ENCODE measurements at places on chromosomes 12 and 14.

DNA sequence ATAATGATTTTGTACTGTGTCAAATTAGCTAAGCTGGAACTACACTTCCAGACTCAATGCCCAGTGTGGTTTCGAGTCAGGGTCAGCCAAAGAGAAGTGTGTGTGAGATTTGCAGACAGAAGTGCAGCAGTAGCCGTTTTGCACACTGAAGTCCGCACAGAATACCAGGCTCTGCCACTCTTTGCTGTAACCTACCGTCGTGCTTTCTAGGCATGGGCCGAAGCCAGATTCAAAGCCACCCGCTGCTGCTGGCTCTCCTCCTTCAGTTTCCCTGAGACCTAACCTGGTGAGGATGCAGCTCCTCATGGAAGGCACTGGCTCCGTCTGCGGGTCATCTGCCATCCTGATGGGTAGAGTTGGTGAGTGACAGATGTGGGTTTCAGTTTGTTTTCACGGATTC, 48.8 kb downstream of the LRTM2 start:
- no peak for DNase-seq

- no peak for DNase-seq
These were observed 61.9 kb downstream of the TMEM30B start for GRCh38 chr14:61219256-61219655.

DNA sequence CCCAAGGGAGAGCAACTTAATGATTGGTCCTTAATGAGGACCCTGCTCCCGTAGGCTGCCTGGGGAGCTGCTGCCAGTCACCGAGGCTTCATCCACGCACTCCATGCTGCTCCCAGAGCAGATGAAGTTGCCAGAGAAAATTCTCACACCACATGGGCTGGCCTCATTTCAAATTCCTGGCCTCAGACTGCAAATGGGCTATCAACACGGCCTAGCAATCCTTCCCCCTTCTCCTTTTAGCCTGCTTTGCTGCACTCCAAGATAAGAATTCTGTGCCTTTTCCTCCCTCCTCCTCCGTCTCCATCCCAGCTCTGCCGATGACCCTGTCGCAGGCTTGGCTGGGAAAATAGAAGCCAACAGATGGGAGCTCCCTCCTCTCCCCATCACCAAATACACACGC, 10.8 kb upstream of the DGLUCY start:
- DNase-seq = no peak

- DNase-seq = no peak
These were observed 250.1 kb upstream of the PWP1 start for GRCh38 chr12:107435520-107435919.

DNA sequence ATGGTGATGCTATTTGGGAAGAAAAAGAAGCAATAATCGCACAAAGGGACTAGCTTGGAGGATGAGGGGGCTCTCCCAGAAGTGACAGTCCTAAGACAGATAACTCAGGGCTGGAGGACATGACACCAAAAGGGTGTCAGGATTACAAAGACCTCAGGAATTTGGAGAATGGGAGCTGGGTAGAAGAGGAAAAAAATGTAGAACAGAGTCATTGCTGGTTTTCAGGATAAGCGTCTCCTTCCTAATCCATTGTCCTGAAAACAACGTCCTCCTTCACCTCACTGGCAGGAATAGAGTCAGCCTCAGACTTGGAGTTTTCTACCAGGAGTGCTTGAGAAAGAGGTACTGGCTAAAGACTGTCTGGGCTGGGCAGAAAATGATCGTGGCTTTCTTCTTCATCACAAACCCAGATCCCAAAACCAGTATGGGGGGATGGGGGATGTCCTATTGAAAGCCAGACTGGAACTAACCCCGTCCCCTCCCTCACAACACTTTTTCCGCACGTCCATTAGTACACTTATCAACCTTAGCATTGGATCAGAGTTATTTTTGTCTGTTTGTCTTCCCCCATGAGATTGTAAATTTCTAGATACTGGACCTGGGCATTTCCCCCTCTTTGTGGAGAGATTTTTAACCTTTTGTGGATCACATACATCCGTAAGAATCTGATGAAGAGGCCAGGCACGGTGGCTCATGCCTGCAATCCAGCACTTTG, 14.3 kb downstream of the B4GALNT3 start:
- no peak for DNase-seq

GRCh38 chr12:12511021-12511783, 51.5 kb downstream of the DUSP16 start:
- DNase-seq = no peak

GRCh38 chr14:104587641-104588040, 8.1 kb downstream of the C14orf180 start:
- DNase-seq = no peak

DNA sequence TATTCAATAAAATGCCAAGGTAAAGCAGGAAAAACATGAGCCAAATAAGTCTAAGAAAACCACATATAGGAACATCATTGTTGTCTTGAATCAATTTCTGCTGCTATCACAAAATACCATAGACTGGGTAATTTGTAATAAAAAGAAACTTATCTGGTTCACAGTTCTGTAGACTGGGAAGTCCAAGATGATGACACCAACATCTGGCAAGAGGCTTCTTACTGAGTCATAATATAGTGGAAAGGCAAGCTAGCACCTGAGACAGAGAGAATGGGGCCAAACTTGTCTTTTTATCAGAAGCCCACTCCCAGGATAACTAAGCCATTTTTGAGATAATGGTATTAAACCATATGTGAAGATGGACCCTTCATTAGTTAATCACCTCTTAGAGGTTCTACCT, 975.9 kb downstream of the FLRT2 start:
- no peak for DNase-seq

DNA sequence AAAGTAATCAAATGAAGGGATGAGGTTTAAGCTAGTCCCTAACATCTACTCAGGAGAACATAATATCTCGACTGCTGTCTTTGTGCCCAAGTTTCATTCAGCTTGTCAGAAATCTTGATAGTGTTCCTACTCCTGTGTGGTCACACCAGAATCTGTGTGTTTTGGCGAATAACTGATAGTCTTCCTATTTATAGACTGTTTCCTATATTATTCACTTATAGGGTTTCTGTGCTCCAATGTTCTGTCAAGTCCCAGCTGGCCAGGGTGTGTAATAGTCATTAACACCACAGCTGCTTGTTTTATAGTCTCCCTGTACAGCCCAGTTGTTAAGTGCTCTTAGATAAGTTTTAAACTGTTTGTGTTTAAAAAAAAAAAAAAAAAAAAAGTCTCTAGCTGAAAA, 45.9 kb downstream of the GPR135 start:
- no peak for DNase-seq

DNA sequence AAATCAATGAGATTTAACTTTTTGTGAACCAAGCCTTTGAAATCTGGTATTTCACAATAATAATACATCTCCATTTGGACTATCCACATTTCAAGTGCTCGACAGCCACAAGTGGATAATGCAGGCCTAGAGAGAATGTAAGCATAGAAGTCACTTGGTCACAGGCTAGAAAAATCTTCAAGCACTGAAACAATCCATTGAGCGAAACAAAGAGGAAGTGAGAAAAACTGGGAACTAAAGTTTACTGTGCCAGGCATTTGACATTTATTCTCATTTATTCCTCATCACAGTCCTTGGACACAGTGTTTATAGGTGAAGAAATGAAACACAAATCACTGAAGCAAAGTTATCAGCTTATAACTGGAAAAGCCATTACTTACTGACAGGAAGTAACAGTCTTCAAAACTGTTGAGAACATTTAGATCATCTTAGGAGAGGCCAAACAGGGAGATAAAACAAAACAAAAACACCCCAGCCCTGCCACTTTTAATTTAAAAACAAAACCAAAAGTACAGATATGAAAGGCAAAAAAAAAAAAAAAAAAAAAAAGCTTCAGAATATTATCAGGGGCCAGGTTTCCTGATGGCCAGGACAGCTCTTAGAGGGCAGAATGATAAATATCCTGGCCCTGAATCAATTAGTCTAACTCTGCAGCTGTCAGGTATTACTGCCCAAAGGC, 29.2 kb downstream of the GNS start:
- no peak for DNase-seq

- no peak for DNase-seq
These were observed 51.2 kb downstream of the GALNT8 start for GRCh38 chr12:4771172-4771959.

GRCh38 chr14:102043251-102044025, 43.4 kb downstream of the HSP90AA1 start:
- peak; percentile 17 for DNase-seq

DNA sequence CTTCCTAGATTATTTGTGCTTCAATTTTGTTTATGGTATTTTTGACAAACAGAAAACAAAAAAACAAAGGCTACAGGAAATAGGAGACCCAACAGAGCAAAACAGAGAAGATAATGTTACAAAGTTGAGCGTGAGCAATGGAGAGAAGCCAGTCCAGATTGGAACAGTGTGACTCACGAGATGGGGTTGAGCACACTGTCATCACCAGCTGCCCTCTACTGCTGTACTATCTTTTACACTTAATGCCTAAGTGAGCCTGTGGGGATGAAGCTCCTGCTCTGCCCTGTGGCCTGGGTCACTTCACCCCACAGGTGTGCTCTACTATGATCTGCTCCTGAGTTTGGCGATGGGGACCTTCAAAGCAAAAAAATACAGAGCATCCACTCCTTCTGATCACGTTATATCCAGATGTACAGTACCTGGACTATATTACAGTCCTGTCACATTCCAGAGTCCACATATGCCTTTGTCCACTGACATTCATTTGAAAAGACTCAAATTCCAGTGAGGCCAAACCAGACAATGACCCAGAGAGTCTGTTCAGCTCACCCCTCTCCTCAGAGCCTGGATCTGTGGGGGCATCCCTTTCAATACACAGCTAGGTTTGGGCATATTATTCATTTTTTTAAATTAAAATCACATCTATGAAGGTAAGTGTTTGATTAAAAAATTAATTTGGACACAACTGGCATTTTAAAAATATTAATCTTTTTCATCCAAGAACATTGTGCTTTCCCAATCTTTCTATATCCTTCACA, 4.4 kb downstream of the IPO8 start:
- no peak for DNase-seq

- DNase-seq = peak; percentile 5
These were observed 45.6 kb upstream of the RIMBP2 start for GRCh38 chr12:130761537-130762318.

DNA sequence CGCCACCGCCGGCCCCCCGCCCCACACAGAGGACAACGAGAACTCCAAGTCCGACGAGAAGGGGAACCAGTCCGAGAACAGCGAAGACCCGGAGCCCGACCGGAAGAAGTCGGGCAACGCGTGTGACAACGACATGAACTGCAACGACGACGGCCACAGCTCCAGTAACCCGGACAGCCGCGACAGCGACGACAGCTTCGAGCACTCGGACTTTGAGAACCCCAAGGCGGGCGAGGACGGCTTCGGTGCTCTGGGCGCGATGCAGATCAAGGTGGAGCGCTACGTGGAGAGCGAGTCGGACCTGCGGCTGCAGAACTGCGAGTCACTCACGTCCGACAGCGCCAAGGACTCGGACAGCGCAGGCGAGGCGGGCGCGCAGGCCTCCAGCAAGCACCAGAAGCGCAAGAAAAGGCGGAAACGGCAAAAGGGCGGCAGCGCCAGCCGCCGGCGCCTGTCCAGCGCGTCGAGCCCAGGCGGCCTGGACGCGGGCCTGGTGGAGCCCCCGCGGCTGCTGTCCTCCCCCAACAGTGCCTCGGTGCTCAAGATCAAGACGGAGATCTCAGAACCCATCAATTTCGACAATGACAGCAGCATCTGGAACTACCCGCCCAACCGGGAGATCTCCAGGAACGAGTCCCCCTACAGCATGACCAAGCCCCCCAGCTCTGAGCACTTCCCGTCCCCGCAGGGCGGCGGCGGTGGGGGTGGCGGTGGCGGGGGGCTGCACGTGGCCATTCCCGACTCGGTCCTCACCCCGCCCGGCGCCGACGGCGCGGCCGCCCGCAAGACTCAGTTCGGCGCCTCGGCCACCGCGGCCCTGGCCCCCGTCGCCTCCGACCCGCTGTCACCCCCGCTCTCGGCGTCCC, 150.9 kb downstream of the EGLN3 start:
- no peak for DNase-seq

GRCh38 chr14:70330596-70330995, 28.9 kb downstream of the COX16 start:
- DNase-seq = no peak

- no peak for DNase-seq
These were observed 39.0 kb downstream of the BAZ2A start for GRCh38 chr12:56591126-56591525.

DNA sequence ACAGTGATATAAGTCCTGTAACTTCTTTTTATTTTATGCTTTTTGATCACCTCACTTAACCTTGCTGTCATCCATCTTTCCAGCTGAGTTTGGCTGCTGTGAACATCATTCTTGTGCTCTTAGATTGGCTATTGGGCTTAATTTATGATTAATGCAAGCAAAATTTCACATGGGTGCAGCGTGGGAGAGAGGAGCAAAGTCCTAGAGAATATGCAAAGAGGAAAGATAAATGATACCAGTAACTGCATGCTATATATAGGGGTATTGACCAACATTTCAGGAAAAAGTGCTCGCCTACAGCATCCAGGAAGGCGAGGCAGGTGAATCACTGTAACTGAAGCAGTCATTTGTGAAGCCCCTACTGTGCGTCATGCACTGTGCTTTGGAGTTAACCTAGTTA, 153.1 kb downstream of the TMTC2 start:
- no peak for DNase-seq

- DNase-seq = no peak
These were observed 40.2 kb downstream of the UBE3B start for GRCh38 chr12:109517619-109518018.

- no peak for DNase-seq
These were observed 34.0 kb downstream of the TUNAR start for GRCh38 chr14:95910628-95911027.

DNA sequence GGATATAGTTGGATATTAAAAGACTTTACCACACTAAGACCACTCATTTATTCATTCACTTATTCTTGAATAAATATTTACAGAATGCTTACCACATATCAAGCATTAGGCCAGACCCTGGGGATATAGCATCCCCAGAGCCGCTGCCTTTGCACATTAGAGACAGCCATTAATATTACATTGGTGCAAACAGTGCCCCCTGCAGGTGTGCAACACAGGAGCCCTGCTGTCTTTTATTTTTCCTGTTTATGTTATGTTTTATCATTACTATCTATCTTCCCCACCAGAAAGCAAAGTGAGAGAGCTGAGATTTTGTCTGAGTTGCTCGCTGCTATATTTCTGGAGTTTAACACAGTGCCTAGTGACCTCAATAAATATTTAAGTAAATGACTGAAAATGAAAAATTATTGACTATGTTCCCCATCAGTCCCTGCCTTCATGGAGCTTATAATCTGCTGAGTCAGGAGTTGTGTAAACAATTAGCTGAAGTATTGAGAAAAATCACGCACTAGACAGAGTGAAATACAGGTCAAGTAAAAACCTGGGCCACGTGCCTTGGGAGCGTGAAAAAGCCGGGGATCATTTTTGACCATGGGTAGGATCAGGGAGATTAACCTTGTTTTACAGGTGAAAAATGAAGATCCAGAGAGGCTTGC, 301.6 kb downstream of the PCNX1 start:
- no peak for DNase-seq

DNA sequence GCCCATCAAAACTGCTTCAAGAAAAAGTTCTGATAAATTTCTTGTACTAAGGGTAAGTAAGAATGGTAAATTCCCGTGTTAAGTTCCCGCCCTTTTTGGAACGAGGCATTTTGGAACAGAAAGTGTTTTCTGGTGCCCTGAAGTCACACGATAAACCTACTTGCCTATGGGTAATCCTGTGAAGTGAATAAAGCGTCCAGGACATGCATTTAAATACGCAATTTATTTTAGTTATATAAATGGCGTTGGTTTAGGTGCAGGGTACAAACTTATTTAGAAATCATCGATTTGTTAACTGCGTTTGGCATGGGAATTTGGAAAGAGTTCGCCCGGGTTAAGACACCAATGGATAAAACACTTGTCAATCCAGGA, 715 bp upstream of the RAP1B start:
- no peak for DNase-seq
